ENCODE measurements at places on chromosomes 5 and 9.

GRCh38 chr5:88480801-88481499 lies 212.3 kb upstream of the TMEM161B start:
- no peak for DNase-seq

- peak; percentile 17 for DNase-seq
Observed at GRCh38 chr5:74575741-74576538, 64.6 kb downstream of the ENC1 start.

- DNase-seq, result no peak
Observed at GRCh38 chr5:150060471-150060870, 25.9 kb downstream of the CSF1R start.

DNA sequence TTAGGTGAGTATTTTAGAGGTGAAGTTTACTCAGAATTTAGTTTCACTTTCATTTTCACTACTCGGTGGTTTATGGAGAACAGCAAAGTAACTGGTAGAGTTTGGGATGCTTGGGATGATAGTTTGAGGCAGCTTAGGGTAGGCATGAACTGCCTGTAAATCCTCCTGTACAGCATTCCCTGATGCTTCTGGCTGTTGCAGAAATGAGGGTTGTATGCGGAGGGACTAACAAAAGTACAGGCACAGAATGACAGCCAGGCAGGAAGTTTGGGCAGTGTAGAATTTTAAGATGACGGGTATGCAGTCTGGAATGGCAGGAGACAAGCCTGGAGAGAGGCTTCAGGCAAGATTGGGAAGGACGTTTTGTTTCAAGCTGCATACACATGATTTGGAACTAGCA lies 48.0 kb upstream of the FAM120AOS start:
- no peak for DNase-seq

DNA sequence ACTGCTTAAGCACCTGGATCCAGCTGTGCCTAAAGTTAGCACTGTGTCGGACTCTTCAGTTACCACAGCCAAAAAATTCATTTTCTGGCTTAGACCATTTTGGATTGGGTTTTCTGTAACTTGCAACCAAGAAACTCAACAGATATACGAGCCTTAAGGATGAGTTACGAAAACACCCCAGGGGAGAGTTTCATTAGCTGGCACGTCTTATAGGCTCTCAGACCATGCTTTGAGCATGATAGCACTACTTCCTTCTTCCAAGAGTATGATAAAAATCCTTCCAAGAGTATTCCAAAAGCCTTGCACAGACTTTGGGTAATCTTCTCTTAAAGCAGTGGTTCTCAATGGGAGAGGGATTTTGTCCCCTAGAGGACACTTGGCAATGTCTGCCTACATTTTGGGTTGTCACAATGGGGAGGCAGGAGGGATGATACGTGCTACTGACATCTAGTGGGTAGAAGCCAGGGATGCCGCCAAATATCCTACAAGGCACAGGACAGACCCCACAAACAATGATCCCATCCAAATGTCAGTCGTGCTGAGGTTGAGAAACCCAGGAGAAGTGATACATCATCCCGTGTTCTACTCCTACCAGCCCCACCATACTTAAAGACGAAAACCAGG lies 64.8 kb downstream of the SMIM23 start:
- no peak for DNase-seq

DNA sequence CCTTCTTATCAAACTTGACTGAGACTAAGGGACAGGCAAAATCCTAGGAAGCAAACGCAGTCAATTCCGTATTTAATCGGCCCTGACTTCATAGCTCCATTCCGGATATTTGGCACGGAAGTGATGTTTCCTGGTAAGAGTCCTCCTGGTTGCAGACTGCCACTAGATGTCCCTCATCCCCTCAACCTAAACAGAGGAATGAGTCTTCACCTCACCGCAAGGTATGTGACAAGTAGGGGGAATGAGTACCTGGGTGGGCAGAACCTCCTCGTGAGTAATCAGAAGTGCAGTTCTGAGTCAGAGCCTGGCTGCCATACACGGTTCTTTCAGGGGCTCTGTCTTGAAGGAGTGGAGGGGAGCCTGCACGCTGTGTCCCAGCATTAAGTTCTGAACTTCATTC lies 173.6 kb downstream of the MUSK start:
- no peak for DNase-seq

DNA sequence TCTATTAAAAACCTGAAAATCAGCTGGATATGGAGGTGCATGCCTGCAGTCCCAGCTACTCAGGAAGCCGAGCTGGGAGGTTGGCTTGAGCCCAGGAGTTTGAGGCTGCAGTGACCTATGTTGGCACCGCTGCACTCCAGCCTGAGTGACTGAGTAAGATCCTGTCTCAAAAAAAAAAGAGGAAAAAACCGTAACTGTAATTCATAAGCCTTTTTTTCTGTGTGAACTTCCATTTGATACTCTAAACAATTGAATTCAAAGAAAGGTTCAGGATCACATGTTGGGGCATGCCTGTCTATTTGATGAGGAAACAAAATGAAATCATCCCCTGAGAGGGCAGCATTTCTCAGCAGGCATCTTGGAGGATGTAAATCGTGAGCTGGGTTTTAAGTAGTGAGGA lies 38.8 kb downstream of the ITGA2 start:
- DNase-seq, result no peak

- DNase-seq, result no peak
Observed at GRCh38 chr5:36363101-36363500, 61.4 kb upstream of the RANBP3L start.

- DNase-seq, result no peak
Observed at GRCh38 chr5:32261198-32261597, 51.5 kb downstream of the MTMR12 start.

GRCh38 chr9:117725426-117725887 lies 21.3 kb downstream of the TLR4 start:
- no peak for DNase-seq

GRCh38 chr9:8764051-8764450 lies 964.5 kb upstream of the DMAC1 start:
- no peak for DNase-seq

- no peak for DNase-seq
Observed at GRCh38 chr5:151191661-151192060, 32.2 kb downstream of the CCDC69 start.

DNA sequence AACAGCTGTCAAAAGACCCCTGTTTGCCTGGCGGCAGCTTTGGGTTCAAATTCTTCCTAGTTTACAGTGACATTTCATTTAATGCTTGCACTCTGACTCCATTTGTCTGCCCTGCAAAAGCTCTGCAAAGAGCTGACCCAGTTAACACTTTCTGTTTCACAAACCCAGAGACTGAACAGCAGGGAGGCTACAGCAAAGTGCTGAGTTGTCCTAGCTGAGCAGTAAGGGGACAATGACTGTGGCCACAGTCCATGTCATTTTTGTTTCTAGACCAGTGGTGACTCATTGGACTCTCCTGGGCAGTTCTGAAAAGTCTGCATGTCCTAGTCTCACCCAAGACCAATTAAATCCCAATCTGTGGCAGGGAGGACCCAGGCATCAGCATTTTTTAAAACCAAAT lies 994.8 kb upstream of the WWC1 start:
- DNase-seq, result no peak

DNA sequence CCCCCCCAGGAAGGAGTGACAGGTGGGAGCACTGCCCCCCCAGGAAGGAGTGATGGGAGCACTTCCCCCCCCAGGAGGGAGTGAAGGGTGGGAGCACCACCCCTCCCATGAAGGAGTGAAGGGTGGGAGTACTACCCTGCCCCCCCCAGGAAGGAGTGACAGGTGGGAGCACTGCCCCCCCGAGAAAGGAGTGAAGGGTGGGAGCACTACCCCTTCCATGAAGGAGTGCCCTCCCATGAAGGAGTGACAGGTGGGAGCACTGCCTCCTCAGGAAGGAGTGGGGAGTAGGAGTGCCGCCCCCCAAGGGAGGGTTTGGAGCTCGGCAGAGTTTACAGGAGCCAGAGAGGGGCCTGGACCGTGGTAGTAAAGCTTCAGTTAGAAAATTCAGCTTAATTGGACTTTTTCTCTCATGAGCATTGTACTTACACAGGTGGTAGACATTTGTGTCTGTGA lies 100.7 kb downstream of the CACNA1B start:
- no peak for DNase-seq

- no peak for DNase-seq
Observed at GRCh38 chr5:165309446-165309845, 1804.0 kb downstream of the MAT2B start.

GRCh38 chr5:37665889-37666288 lies 174.0 kb downstream of the GDNF start:
- no peak for DNase-seq
